ENCODE measurements at places on chromosomes 2 and 18.

- no peak for DNase-seq
Observed at GRCh38 chr2:130826821-130827501, 9.8 kb upstream of the ARHGEF4 start.

DNA sequence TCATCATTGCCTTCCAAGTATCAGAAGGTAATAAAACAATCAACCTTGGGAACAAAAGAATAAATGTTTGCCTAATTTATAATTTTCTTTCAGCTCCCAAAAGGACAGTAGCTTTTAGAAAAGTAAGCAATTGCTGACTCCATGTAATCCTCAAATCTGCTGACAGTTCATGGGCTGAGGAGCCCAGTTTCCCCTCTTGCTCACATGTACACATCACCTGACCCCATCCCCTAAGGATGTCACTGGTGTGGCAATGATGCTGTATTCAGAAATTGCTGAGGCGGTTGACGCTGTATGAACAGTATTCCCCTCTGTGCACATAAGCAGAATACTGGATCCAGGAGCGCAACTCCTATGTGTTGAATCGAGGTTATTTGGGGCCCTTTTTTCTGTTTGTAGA, 56.1 kb upstream of the LYPD1 start:
- no peak for DNase-seq

- DNase-seq, result no peak
Observed at GRCh38 chr2:58054264-58054663, 7.7 kb downstream of the VRK2 start.

GRCh38 chr2:110955556-110955955, 165.2 kb upstream of the BCL2L11 start:
- no peak for DNase-seq

- no peak for DNase-seq
Observed at GRCh38 chr2:146844226-146844990, 1000.4 kb upstream of the ACVR2A start.

GRCh38 chr2:44181648-44182047, 13.0 kb downstream of the PPM1B start:
- no peak for DNase-seq

DNA sequence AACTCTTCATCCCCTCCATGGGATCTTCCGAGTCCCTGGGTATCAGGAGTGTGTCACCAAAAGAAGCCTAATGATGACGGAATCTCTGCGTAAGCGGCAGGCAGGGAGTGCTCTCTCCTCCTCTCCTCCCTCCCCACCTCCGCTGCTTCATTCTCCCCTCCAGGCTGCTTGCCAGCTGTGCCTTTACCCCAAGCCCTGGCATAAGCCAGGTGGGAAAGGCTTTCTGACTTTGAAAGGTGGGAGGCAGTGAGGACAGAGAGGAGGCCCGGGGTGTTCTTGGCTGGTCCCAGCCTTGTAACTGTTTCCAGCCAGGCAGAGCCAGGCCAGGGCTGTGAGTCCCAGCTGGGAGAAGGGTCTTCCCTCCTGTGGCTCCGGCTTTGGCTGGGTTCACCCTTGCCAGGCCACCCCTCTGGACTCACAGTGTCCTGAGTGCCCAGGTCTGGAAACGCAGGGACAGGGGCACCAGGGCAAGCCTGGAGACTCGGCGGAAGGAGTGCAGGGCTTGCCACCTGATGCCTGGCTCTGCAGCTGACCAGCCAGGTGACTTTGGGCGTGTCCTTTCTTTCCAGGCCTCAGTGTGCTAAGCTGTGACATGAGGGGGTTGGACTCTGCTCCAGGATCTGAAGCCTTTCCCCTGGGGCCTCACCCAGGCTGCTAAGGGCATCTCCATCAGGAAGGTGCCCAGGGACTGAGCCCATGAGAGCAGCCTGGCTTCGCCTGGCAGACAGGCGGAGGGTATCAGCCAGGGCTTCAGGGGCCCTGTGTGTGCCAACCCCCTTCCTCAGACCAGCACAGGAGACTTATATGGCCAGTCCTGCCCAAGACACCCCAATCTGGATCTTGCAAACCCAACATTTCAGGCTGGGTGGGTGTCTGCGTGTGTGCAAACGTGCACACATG, 32.7 kb upstream of the HPCAL1 start:
- DNase-seq, result no peak

- no peak for DNase-seq
Observed at GRCh38 chr2:217742841-217743240, 260.0 kb downstream of the TNS1 start.

- peak; percentile 16 for DNase-seq
Observed at GRCh38 chr2:23422089-23423061, 37.4 kb downstream of the KLHL29 start.

GRCh38 chr2:182081602-182082260, 96.1 kb downstream of the PPP1R1C start:
- no peak for DNase-seq

GRCh38 chr18:79964330-79965118, at the start of gene HSBP1L1:
HSBP1L1 (plus strand) TSS chr18:79964643; CDS start chr18:79964736, 93 bp downstream.
- no peak for DNase-seq

DNA sequence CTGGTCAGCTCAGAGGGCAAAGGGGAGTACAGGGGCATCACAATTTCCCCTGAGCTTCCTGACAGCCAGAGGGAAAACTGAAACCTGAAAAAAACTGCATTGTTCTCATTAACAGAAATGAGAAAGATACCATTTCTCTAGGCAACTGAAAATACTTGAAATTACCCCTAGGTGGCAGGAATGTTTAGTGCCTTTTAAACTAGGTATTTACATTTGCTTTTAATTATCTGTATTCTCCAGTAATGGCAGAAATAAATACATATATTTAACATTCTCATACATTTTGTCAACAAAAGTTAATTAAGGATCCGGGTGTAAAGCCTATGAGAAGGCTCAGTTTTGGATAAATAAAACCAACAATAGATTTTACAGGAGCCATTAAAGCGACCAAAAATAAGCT, 34.5 kb downstream of the RPL31 start:
- no peak for DNase-seq
